NK-92 treated with Interleukin-12 subunit alpha and Interleukin-12 subunit beta, amount 100 ng/mL, for 24 hours (cell line): ENCODE measurements at places on chromosomes 6 and 20.
A peak's percentile ranks its signal among the peaks of the same experiment; 100 is the strongest.

- DNase-seq, result no peak
Measured at GRCh38 chr20:8645326-8645725, 423.6 kb upstream of the PLCB4 start.

GRCh38 chr6:339480-339879, 47.2 kb downstream of the DUSP22 start:
- DNase-seq, result no peak

DNA sequence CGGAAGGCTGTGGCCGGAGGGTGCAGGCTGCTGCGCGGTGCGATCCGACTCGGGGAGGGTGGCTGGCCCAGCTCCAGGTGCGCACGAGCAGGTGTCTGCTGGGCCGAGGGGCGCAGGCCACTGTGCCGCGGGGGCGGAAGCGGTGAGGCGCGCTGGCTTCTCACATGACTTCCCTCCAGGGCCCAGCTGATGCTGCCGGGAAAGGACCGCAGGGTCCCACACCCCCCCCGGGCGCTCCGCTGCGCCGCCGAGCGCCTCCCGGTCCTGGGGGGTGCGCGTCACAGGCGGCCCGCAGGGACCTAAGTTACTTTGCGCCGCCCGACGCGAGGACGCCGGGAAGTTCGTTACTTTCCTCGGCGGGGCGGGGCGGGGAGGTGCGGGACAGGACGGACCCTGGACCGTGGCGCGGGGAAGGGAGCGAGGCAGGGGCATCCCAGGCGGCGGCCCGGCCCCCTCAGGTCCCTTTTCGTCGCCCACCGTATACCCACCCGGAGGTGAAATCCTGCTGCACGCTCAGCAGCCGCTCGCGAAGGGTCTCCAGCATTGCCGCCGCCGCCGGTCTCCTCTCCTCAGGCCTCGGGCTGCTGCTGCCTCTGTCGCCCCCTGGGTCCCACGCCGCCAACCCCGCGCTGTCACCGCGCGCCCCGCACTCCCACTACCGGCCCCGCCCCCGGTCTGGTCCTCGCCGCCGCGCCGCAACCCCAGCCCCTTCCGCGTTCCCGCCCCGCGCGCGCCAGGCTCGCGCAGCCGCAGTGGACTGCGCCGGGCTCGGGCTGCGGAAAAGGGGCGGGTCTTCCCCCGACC, at the start of gene DTNBP1:
TSS of gene DTNBP1 (minus strand) at position 703 of the 804 bp plus-strand sequence. CDS start at position 544, 159 bp downstream.
- DNase-seq, result peak; percentile 82

- DNase-seq, result no peak
Measured at GRCh38 chr20:15077733-15078250, 740.4 kb upstream of the FLRT3 start.

- DNase-seq, result no peak
Measured at GRCh38 chr20:37270576-37271420, 9.2 kb upstream of the GHRH start.

- DNase-seq, result no peak
Measured at GRCh38 chr6:105821027-105821426, 265.1 kb upstream of the PRDM1 start.

GRCh38 chr6:105504706-105505105, 101.8 kb upstream of the PREP start:
- no peak for DNase-seq
